Peyer's patch (tissue), 4 donors: ENCODE measurements at places on chromosomes 4 and X. TPM values are rescaled to one million over a fixed set of nuclear protein-coding genes. Genes with fewer than 3 reads are reported as not detected.

The CLDN22 gene
- not detected for total RNA-seq

The TRIM60 gene
- not detected for total RNA-seq

The PAGE2B gene
- not detected for total RNA-seq

The ZFP42 gene
- not detected for total RNA-seq

The SYTL5 gene
- 3.9 TPM for total RNA-seq

The CYSLTR1 gene
- total RNA-seq, result 1.5 TPM

The RNF4 gene
- 49.1 TPM for total RNA-seq

The MAGEB17 gene
- not detected for total RNA-seq

The USP17L13 gene
- not detected for total RNA-seq

The DDX53 gene
- not detected for total RNA-seq

The NELFA gene
- total RNA-seq, result 38.5 TPM

The MGAT4D gene
- total RNA-seq, result not detected

The DAPP1 gene
- 47.0 TPM for total RNA-seq

The PLK4 gene
- 4.2 TPM for total RNA-seq

The PNPLA4 gene
- 15.4 TPM for total RNA-seq

The SCD5 gene
- 3.9 TPM for total RNA-seq

The WWC2 gene
- total RNA-seq, result 9.4 TPM
